Gastroesophageal sphincter (tissue), 4 donors: ENCODE measurements at places on chromosomes 16 and 17. TPM values are rescaled to one million over a fixed set of nuclear protein-coding genes. Genes with fewer than 3 reads are reported as not detected.

The TAC4 gene
- not detected for total RNA-seq

The PABPN1L gene
- total RNA-seq: not detected

The RABEP1 gene
- 63.4 TPM for total RNA-seq

The RAP1GAP2 gene
- 13.4 TPM for total RNA-seq

The SPATA33 gene
- total RNA-seq: 1.7 TPM

The SKA2 gene
- 40.8 TPM for total RNA-seq

The SKAP1 gene
- total RNA-seq: 1.8 TPM

The MBTPS1 gene
- total RNA-seq: 87.5 TPM

The TMEM92 gene
- not detected for total RNA-seq

The FBXW10 gene
- 0.16 TPM for total RNA-seq

The TEKT5 gene
- total RNA-seq: not detected

The TMC8 gene
- 12.0 TPM for total RNA-seq

The FBXO39 gene
- not detected for total RNA-seq

The SSTR5 gene
- total RNA-seq: not detected

The SLC12A3 gene
- not detected for total RNA-seq

The FGF11 gene
- 0.13 TPM for total RNA-seq

The IRX6 gene
- not detected for total RNA-seq

The SUMO2 gene
- total RNA-seq: 67.7 TPM

The CPNE7 gene
- not detected for total RNA-seq

The SF3B3 gene
- total RNA-seq: 90.9 TPM

The C16orf74 gene
- total RNA-seq: not detected

The MYH8 gene
- not detected for total RNA-seq

The TNFSF13 gene
- 19.5 TPM for total RNA-seq

The SLC6A2 gene
- 2.0 TPM for total RNA-seq

The ZNF747 gene
- 17.1 TPM for total RNA-seq

The CES5A gene
- total RNA-seq: not detected

The GRAPL gene
- total RNA-seq: not detected
